IMR-90 (cell line): ENCODE measurements at places on chromosomes 3 and 15. TPM values are rescaled to one million over a fixed set of nuclear protein-coding genes. Genes with fewer than 3 reads are reported as not detected.
A peak's percentile ranks its signal among the peaks of the same experiment; 100 is the strongest.

- DNase-seq = no peak
Observed at GRCh38 chr3:5644773-5645670, 457.5 kb downstream of the EDEM1 start.

DNA sequence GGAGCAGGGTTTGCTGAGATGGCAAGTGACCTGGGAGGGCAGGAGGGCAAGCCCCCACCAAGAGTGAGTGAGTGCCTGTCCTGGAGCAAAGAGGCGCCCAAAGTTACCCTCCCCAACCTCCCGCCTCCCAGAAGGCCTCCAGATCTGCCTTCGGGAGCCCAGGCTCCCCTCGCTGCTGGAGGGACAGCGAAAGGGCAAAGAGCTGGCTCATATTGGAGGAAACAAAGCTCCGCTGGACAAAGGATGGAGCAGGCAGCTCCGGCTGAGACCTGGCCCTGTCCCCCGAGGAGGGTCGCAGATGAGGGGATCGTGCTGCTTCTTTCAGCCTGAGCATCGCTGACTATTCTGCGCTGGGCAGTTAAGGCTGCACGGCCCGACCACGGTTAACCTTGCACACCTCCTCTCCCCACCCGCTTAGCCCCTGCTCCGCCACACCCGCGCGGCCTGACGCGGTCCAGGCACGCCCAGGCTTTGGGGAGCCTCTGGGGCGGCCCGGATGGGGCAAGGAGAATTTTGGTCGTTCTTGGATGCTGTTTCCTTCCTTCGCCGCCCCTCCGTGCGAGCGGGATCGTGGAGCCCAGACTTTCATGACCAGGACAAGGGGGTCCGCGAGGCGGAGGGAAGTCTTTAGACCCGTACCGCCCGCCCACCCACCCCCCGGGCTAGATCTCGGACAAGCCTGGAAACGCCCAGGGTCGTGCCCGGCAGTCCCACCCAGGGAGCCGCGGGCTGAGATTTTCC lies 651 bp downstream of the PLCD1 start:
- no peak for DNase-seq

DNA sequence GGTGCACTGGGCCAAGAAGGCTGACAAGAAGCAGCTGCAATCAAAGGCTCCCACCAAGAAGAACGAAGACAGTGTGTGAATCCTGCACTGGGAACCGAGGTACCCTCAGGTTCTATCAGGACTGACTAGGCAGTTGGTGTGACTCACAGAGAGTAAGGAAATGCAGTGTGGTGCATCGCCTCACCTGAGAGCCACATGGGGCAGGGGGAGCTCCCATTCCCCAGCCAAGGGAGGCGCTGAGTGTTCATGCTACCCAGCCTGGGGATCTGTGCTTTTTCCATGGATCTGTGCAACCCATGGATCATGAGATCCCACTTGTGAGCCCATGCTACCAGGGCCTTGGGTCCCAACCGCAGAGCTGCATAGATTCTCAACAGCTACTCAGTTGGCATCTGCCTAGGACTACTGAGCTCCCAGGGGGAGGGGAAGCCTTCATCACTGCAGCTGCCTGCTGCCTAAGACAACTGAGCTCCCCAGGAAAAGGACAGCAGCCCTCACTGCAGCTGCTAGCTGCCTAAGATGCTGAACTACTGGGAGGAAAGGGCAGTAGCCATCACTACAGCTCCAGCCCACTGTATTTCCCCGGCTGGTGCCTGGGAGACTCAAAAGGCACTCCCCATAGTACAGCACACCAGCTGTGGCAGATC lies 6.9 kb upstream of the PLSCR2 start:
- DNase-seq = no peak

Gene FAM81A
- total RNA-seq = not detected in 2 replicates

GRCh38 chr15:83108266-83109219 lies 1.1 kb downstream of the TM6SF1 start:
- peak; percentile 52 for DNase-seq

- DNase-seq = peak; percentile 99
Observed at GRCh38 chr3:109685084-109686079, 348.0 kb upstream of the DPPA4 start.

- DNase-seq = peak; percentile 57
Observed at GRCh38 chr3:138898301-138898700, 48.6 kb downstream of the FOXL2 start.

Gene C3orf49
- not detected in 2 replicates for total RNA-seq

Gene HCN4
- not detected in 2 replicates for total RNA-seq

Gene CAMP
- not detected in 2 replicates for total RNA-seq

Gene SQOR
- 39.2 and 40.3 TPM in 2 replicates for total RNA-seq

- DNase-seq = peak; percentile 55
Observed at GRCh38 chr3:134087060-134087974, 57.6 kb upstream of the SLCO2A1 start.

- DNase-seq = peak; percentile 62
Observed at GRCh38 chr3:137105277-137105977, 147.6 kb downstream of the IL20RB start.

Gene SCN11A
- total RNA-seq = under 0.01 TPM in 1 of 2 replicates, not detected in the other

GRCh38 chr3:194518652-194519051 lies 31.9 kb upstream of the ATP13A3 start:
- DNase-seq = peak; percentile 82

GRCh38 chr3:107268469-107268868 lies 108.8 kb upstream of the CCDC54 start:
- DNase-seq = no peak

Gene MUC20
- not detected in 2 replicates for total RNA-seq

Gene RTP2
- not detected in 2 replicates for total RNA-seq

Gene CHRM5
- total RNA-seq = under 0.01 TPM in 2 replicates

Gene DOCK3
- under 0.01 TPM in 2 replicates for total RNA-seq

Gene SYNPR
- not detected in 2 replicates for total RNA-seq

GRCh38 chr15:27865323-27865922 lies 233.7 kb downstream of the OCA2 start:
- DNase-seq = no peak

GRCh38 chr3:94293793-94294195 lies 230.9 kb downstream of the NSUN3 start:
- no peak for DNase-seq

Gene ALCAM
- 400 and 423 TPM in 2 replicates for total RNA-seq

GRCh38 chr3:37967260-37967881 lies 23.2 kb upstream of the VILL start:
- DNase-seq = peak; percentile 65

GRCh38 chr3:48748754-48749153 lies 31.7 kb upstream of the IP6K2 start:
- DNase-seq = no peak

Gene DUOXA2
- total RNA-seq = not detected in 2 replicates

DNA sequence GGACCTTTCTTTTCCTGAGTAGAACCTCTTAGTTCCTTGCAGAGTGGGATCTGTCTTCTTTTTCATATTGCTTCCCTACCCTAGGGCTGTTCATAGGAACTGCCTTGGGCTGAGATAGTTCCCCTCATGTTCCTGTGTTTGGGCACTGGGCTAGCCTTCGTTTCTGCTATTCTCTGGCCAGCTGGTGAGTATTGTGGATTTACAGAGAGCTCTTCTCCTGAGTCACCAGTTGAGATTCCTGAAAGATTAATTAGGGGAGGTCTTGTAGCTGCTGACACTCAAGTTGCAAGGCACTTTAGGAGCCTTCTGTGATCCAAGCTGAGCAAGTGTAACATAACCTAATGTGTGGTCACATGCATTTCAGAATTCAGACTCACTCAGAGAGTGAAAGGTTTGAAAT lies 30.7 kb downstream of the CHD2 start:
- peak; percentile 93 for DNase-seq

Gene TMC3
- total RNA-seq = not detected in 2 replicates

DNA sequence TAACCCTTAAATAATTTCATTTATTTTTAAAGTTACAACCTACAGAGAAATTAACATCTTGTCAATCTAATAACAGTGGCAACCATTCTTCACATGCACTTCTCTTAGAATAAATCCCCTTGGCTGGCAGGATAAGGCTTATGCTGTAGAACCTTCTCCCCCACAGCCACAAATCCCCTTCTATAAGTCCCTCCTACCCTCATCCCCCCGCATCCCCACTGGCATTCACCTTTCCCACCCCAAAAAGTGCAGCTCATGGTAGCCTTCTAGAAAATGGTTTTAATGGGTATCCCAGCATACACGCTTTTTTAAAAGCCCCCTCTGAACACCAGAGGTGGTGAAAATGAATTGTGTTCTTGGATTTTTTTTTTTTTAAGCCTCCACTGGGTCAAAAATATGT lies 49.2 kb downstream of the CAPN7 start:
- no peak for DNase-seq

DNA sequence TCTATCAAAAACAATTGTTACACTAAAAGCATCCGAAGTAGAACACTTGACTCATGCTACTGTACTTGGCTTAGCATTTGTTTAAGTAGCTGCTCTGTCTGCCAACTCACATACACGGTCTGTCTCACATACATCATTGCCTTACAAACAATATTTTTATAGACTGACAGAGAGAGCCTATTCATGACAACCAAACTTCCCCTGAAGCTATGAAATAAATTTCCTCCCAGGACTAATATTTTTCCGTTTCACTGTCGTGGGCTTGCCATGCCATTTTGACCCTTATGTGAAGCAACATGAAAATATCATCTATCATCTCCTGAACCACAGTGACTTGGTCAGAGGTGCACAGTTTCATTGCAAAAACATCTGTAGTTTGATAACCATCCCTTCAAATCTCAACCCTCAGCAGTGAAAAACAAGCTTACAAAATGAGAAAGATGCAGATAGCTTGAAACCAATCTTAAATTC lies 66.5 kb upstream of the PYGO1 start:
- DNase-seq = peak; percentile 57

DNA sequence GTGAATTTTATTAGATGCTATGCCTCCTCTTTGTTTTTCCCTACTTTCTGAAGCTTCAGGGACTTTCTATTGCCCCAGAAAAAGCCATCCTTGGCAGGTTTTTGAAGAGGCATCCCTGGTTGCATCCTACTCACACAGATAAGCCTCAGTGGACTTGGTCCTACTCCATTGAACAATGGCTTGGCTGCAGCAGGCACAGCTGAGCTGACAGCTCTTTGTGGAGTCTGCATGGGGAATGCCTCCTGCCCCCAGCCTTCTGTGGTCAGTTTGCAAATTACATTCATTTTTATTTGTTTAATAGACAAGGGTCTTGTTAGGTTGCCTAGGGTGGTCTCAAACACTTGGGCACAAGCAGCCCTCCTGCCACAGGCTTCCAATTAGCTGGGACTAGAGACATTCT lies 69.7 kb downstream of the NPAP1 start:
- no peak for DNase-seq

GRCh38 chr3:183548262-183548769 lies 7.2 kb downstream of the KLHL6 start:
- DNase-seq = peak; percentile 72

DNA sequence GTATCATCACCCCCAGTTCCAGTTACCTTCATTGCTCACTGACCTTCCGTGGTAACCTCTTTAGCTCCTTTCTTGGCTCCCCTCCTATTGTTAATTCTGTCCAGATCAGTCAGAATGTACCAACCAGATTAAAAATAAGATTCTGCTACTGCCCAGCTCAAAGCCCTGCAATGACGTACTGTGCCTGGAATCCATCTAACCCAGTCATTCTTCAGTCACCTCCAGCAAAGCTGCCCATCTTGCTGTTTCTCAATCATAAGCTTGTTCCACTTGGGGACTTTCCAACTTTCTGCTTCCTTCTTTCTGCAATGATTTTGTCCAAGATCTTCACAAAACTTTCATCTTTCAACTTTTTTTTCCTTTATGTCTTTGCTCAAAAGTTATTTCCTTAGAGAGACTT lies 512.0 kb upstream of the ZNF385D start:
- DNase-seq = peak; percentile 19

GRCh38 chr3:29141197-29141917 lies 139.5 kb upstream of the RBMS3 start:
- peak; percentile 25 for DNase-seq

Gene EHHADH
- 4.2 and 4.7 TPM in 2 replicates for total RNA-seq

- DNase-seq = no peak
Observed at GRCh38 chr3:178849199-178849910, 222.3 kb downstream of the ZMAT3 start.

Gene IL5RA
- not detected in 2 replicates for total RNA-seq

DNA sequence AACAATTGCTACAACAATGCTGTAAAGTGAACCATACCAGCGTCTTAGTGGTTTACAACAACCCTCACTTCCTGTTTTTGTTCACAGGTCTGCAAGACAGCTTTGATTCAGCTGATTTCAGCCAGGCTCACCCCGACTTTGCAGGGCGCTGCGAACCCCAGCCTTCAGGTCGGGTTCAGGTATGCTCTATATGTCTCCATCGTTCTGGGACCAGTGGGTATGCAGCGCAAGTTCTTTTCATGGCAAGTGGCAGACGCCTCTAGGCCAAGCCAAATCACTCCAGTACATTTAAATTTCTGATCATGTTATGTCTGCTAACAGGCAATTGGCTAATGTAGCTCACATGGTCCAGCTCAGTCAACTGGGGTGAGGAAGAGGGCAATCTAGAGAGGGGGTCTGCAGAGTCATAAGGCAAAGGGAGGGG lies 52.4 kb upstream of the RGMA start:
- no peak for DNase-seq

- DNase-seq = no peak
Observed at GRCh38 chr3:107498646-107499045, 24.1 kb upstream of the BBX start.

Gene HACL1
- total RNA-seq = 28.1 and 31.4 TPM in 2 replicates

GRCh38 chr3:12149029-12149428 lies 9.7 kb downstream of the TIMP4 start:
- DNase-seq = no peak

GRCh38 chr3:144585408-144585807 lies 613.8 kb downstream of the DIPK2A start:
- no peak for DNase-seq

Gene SEMA3B
- total RNA-seq = 3.9 and 4.3 TPM in 2 replicates

DNA sequence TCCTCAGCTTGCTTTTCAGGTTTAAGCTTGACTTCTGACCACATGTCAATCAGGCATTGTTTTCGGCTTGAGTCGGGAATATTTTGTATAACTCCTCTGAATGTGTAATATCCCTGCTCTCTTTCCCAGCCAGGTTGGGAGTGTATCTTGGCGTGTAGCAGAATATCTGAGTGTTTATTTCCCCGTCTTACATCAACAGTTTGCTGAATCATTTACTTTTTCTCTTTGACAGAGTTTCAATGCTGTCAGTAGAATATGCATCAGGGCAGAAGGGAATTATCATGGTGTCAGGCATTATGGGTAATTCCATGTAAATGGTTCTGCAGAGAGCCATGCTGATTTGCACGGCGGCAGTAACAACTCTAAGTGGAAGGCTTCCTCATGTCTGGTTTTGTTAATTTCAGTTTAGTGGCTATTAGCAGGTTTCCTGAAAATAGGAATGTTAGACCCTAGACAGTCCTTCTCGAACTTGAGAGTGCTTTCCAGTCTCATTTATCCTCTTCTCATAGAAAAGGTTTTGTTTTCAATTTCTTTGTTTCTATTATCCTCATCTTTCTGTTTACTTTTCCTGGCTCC lies 566.3 kb downstream of the AGBL1 start:
- DNase-seq = no peak

Gene JMJD7
- total RNA-seq = 3.6 and 5.0 TPM in 2 replicates

- peak; percentile 95 for DNase-seq
Observed at GRCh38 chr3:56131974-56132590, 336.2 kb downstream of the ERC2 start.

Gene CPEB1
- total RNA-seq = 6.9 and 12.5 TPM in 2 replicates
